ENCODE measurements at places on chromosomes 1 and 21. TPM values are rescaled to one million over a fixed set of nuclear protein-coding genes. Genes with fewer than 3 reads are reported as not detected.

TRIM17 gene
- 2.9 TPM for total RNA-seq

- H3K4me1 ChIP-seq, result peaks cover 6% of the 10 kb centered on the region
- H3K27me3 ChIP-seq, result no peaks in the 10 kb centered on the region
- no peak for DNase-seq
- H3K4me3 ChIP-seq, result no peak overlapping the region
- no peak overlapping the region for H3K27ac ChIP-seq
Measured at GRCh38 chr1:231193710-231194340, 32.0 kb downstream of the TRIM67 start.

ADAMTS1 gene
- total RNA-seq, result 54.2 TPM

- H3K4me3 ChIP-seq, result no peak overlapping the region
- H3K4me1 ChIP-seq, result no peaks in the 10 kb centered on the region
- DNase-seq, result no peak
- H3K27ac ChIP-seq, result no peak overlapping the region
- H3K36me3 ChIP-seq, result no peaks in the 10 kb centered on the region
- no peaks in the 10 kb centered on the region for H3K27me3 ChIP-seq
Measured at GRCh38 chr1:246281639-246282038, 225.4 kb downstream of the SMYD3 start.

- H3K27ac ChIP-seq, result no peak overlapping the region
- no peaks in the 10 kb centered on the region for H3K27me3 ChIP-seq
- H3K36me3 ChIP-seq, result no peaks in the 10 kb centered on the region
Measured at GRCh38 chr1:91589437-91589836, 88.8 kb downstream of the CDC7 start.

DNA sequence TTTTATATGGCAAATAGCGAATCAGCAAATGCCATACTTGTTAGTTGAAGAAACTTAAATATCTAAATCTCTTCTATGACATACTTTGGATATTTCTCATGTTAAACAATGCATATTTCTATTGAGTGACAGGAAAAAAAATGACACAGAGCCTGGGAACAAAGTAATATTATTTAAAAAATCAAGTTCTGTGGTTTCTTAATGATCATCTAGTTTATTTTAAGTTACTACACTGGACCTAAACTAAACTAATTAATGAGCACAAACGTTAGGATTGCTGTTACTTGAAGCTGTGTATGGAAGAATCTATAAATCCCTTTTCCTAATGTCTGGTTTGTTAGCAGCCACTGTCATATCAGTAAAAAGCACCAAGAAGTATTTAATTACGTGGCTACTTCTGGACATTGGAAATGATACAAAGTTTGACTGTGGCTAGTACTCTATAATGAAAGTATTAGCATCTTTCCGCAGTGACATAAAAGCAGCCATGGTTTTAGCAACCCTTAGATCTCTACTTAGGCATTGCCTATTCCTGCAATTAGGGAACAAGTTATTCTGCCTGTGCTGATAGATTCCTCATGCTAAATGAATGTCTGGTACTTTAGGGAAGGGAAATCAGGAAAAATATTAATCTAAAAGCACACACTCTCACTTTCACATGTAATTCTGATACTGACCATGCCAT is 981.7 kb upstream of the B3GALT2 start:
- no peak overlapping the region for H3K27ac ChIP-seq
- no peaks in the 10 kb centered on the region for H3K36me3 ChIP-seq
- H3K27me3 ChIP-seq, result no peaks in the 10 kb centered on the region

DNA sequence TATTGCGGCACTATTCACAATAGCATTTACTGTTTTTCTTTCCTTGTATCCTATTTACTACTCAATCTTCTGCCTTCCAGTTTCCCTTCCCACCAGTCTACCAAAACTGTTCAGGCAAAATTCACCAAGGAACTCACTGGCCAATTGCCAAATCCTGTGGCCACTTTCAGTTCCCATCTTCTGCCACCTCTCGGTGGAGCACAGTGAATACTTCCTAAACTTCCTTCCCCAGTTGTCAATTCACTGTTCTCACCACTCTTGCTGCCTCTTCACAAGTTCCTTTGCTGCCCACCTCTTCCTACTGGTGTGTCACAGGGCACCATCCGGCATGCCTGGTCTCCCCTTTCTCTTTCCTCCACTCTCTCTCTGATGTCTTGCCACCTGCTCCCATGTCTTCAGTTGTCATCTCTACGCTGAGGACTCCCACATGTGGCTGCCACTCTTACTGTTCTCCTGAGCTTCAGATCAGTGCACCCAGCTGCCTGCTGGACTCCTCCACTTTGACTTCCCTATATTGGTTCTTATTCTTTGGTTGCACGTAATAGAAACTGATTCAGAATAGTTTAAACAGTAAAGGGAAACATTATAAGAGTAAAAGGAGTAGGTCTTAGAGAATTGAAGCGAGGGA is 114.4 kb downstream of the PIK3R3 start:
- no peaks in the 10 kb centered on the region for H3K4me1 ChIP-seq
- no peaks in the 10 kb centered on the region for H3K27me3 ChIP-seq
- H3K36me3 ChIP-seq, result no peaks in the 10 kb centered on the region
- no peak overlapping the region for H3K4me3 ChIP-seq

PRR9 gene
- not detected for total RNA-seq

- no peaks in the 10 kb centered on the region for H3K36me3 ChIP-seq
- no peaks in the 10 kb centered on the region for H3K4me1 ChIP-seq
- H3K4me3 ChIP-seq, result no peak overlapping the region
- H3K27me3 ChIP-seq, result peaks cover 9% of the 10 kb centered on the region
- DNase-seq, result no peak
Measured at GRCh38 chr1:230515451-230516145, 89.5 kb upstream of the PGBD5 start.

DNA sequence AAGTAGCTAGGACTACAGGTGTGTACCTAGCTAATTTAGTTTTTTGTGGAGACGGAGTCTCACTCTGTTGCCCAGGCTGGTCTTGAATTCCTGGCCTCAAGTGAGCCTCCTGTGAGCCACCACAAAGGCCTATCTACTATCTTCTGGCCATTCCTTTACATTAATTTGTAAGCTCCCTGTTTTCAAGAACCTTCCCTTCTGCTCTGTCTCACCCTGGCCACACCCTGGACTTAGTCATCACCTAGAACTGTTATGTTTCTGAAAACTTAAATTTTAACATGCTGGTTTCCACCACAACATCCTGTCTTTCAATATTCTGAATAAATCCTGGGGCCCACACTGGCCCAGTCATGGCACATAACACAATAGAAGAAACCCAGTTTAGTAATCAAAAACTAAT is 4.9 kb upstream of the B4GALT3 start:
- DNase-seq, result no peak
- H3K27me3 ChIP-seq, result no peaks in the 10 kb centered on the region
- H3K4me1 ChIP-seq, result peaks cover 5% of the 10 kb centered on the region
- peak overlapping the region; percentile 41 for H3K27ac ChIP-seq

DNA sequence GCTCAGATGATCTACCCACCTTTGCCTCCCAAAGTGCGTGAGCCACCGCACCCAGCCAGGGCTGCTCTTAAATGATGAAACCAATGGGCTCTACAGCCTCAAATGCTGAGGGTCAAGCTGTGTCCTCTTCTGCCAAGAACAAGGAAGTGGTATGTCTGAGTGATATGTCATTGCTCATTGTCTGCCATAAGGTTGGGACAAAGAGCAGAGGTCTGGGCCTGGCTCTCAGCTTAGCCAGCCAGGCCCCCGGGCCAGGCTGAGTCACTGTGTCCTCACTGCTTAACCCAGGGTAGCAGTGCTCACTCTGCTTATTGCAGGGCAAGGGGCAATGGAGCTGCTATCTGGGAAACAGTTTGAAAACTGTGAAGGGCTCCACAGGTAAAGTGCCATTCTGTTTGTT is 8.3 kb upstream of the ETS2 start:
- no peaks in the 10 kb centered on the region for H3K4me1 ChIP-seq
- H3K4me3 ChIP-seq, result no peak overlapping the region
- H3K27me3 ChIP-seq, result no peaks in the 10 kb centered on the region
- no peaks in the 10 kb centered on the region for H3K36me3 ChIP-seq
- no peak overlapping the region for H3K27ac ChIP-seq
- DNase-seq, result no peak

DNA sequence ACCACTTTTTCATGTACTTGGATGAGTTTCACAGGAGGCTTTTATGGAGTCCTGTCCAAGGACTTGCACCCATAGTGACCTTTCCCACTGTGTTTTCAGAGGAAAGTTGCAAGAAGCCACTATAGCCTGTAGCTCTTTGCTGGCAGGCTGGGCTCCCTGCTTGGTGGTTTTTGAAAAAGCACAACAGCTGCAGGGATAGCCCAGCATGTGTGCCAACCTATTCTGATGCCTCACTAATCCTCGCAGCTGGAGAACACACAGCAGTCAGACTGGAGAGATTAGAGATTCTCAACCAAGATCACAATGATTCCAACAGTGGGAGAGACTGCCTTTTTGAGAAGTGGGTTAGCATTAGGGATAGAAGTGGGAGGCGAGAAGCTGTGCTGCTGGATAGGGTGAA is 24.1 kb upstream of the ARHGEF11 start:
- peaks cover 5% of the 10 kb centered on the region for H3K4me1 ChIP-seq
- no peak overlapping the region for H3K4me3 ChIP-seq
- no peaks in the 10 kb centered on the region for H3K27me3 ChIP-seq
- DNase-seq, result no peak
- H3K36me3 ChIP-seq, result no peaks in the 10 kb centered on the region
- no peak overlapping the region for H3K27ac ChIP-seq

GRCh38 chr1:178066296-178066907 is 27.5 kb upstream of the RASAL2 start:
- no peak overlapping the region for H3K27ac ChIP-seq
- no peak for DNase-seq
- H3K36me3 ChIP-seq, result no peaks in the 10 kb centered on the region
- no peak overlapping the region for H3K4me3 ChIP-seq
- H3K27me3 ChIP-seq, result no peaks in the 10 kb centered on the region
- H3K4me1 ChIP-seq, result no peaks in the 10 kb centered on the region

DNA sequence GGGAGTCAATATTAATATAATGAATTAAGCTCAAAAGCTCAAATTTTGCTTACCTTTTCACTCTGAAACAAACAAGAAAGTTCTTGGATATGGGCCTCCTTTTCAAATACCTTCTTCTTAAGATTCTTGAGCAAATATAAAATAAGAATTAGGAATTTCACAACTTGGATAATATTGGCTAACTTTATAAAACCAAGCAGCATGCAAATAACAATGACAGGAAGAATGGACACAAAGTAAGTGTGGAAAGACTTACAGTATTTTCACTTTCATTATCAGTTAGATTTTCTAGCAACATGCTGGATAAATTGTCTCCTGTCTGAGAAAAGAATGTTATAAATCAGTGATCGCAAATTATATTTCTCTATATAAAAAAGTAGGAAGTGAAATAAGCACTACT is 13.2 kb downstream of the ODF2L start:
- H3K4me1 ChIP-seq, result peaks cover 11% of the 10 kb centered on the region
- H3K27ac ChIP-seq, result peak overlapping the region; percentile 44
- no peaks in the 10 kb centered on the region for H3K36me3 ChIP-seq
- H3K4me3 ChIP-seq, result peak overlapping the region; percentile 29
- H3K27me3 ChIP-seq, result no peaks in the 10 kb centered on the region
- no peak for DNase-seq

FCRLB gene
- total RNA-seq, result 1.1 TPM

NECAP2 gene
- total RNA-seq, result 73.5 TPM

- no peaks in the 10 kb centered on the region for H3K36me3 ChIP-seq
- H3K27ac ChIP-seq, result no peak overlapping the region
- DNase-seq, result no peak
- no peaks in the 10 kb centered on the region for H3K4me1 ChIP-seq
- no peaks in the 10 kb centered on the region for H3K27me3 ChIP-seq
- no peak overlapping the region for H3K4me3 ChIP-seq
Measured at GRCh38 chr1:200107004-200107470, 79.5 kb downstream of the NR5A2 start.

DNA sequence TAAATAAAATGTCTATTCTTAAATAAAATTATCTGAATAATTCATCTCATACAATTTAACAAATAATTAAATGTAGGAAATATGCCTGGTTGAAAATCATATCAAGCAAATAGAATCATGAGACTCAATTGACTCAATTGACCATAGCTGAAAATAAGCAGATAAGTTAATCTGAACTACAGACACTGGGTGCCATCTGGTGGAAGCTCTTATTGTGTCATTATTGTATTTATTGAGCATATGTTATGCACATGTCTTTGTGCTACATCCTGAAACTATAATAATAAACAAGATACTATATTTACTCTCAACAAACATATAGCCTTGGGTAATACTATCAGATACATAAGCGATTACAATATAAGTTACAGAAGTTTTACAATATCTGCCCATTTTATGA is 41.0 kb downstream of the BRINP3 start:
- H3K4me3 ChIP-seq, result no peak overlapping the region
- no peaks in the 10 kb centered on the region for H3K4me1 ChIP-seq
- DNase-seq, result peak; percentile 7

DNA sequence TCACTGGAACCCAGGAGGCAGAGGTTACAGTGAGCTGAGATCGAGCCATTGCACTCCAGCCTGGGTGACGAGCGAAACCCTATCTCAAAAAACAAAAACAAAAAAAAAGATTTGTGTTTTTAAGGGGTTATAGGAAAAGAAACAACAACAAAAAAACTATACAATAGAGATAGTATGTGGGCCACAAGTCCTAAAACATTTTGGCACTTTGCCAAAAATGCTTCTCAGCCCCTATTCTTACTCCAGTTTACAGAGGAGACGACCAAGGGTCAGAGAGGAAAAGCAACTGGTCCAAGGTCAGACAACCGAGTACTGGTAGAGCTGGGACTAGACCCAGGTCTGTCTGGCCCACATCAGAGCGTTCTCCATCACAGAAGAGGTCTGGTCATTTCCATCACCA is 3.0 kb downstream of the FBXO44 start:
- no peaks in the 10 kb centered on the region for H3K27me3 ChIP-seq
- H3K4me3 ChIP-seq, result no peak overlapping the region
- H3K4me1 ChIP-seq, result peaks cover 24% of the 10 kb centered on the region
- no peak for DNase-seq

DNA sequence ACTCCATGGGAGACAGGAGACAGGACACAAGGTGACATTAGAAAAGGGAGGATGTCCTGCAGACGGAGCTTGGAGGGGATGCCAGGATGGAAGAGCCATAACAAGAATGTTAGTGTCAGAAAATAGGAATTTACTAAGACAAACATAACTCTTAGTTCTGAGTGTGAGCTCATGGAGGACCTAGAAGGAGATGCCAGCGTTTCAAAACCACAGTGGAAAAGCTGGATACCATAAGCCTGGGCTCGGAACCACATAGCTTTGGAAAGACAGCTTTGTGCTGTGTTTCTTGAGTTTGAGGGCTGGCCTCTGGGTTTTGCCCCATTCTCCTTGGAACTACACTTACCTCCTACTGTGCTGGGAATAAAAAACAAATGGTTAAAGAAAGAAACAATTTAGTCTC is 128.4 kb downstream of the S1PR1 start:
- H3K4me3 ChIP-seq, result no peak overlapping the region
- H3K4me1 ChIP-seq, result no peaks in the 10 kb centered on the region
- no peaks in the 10 kb centered on the region for H3K36me3 ChIP-seq

- H3K4me1 ChIP-seq, result no peaks in the 10 kb centered on the region
- DNase-seq, result no peak
- no peaks in the 10 kb centered on the region for H3K27me3 ChIP-seq
- no peak overlapping the region for H3K4me3 ChIP-seq
- no peak overlapping the region for H3K27ac ChIP-seq
- no peaks in the 10 kb centered on the region for H3K36me3 ChIP-seq
Measured at GRCh38 chr1:171055966-171056643, 34.6 kb upstream of the FMO3 start.

- H3K27ac ChIP-seq, result no peak overlapping the region
- H3K36me3 ChIP-seq, result no peaks in the 10 kb centered on the region
- no peak for DNase-seq
- no peaks in the 10 kb centered on the region for H3K27me3 ChIP-seq
Measured at GRCh38 chr1:95982711-95983110, 738.9 kb upstream of the PTBP2 start.

GRCh38 chr1:59116920-59117542 is 179.9 kb upstream of the FGGY start:
- no peak overlapping the region for H3K4me3 ChIP-seq
- no peaks in the 10 kb centered on the region for H3K36me3 ChIP-seq
- no peak for DNase-seq
- H3K27me3 ChIP-seq, result no peaks in the 10 kb centered on the region

ADIPOR1 gene
- 138 TPM for total RNA-seq
